ENCODE measurements at places on chromosomes 16 and 17.

DNA sequence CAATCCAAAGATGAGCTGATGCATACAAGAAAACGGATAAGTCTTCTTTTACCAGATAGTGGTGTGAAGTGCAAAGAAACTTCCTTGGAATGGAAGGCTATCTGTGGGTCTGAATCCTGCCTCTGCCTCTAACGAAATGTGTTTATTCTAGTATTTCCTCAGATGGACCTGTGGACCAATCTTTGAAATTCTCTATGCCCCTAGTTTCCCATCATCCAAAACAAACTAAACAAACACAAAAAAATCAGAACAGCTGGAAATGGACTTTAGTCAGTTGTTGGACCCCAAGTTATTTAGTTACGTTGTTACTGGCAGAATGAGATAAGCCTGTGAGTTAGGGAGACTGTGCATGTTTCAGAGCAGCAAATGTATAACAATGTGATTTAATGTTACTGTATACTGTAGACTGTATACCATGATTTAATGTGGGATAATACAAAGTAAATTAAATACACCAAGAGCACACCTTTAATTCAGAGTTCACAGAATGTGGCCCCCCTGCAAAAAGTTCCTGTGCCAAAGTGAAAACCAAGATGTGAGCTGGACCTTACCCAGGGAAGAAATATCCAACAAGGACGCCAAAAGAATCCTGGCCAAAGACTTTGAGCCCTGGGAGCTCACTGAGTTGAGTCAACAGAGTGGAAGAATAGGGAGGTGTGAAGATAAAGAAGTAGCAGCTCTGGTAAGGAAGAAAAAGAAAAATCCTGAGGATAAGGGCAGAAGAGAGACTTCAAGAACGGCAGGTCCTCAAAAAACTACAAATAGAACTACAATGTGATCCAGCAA, 255.2 kb downstream of the CNTNAP4 start:
- DNase-seq: no peak

GRCh38 chr17:2388020-2388682, 12.7 kb downstream of the MNT start:
- DNase-seq: no peak

- DNase-seq: no peak
Observed at GRCh38 chr16:49596068-49596467, 222.5 kb downstream of the C16orf78 start.

GRCh38 chr16:3518292-3518985, 17.6 kb downstream of the CLUAP1 start:
- DNase-seq: no peak

DNA sequence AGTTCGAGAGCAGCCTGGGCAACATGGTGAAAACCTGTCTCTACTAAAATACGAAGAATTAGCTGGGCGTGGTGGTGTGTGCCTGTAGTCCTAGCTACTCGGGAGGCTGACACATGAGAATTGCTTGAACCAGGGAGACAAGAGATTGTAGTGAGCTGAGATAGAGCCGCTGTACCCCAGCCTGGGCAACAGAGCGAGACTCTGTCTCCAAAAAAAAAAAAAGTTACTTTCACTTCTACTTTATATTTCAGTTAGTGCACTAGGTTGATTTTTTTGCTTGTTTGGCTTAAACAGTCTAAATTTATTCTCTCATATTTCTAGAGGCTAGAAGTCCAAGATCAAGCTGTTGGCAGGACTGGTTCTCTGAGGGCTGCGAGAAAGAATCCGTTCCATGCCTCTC, 13.4 kb downstream of the CCDC102A start:
- no peak for DNase-seq

DNA sequence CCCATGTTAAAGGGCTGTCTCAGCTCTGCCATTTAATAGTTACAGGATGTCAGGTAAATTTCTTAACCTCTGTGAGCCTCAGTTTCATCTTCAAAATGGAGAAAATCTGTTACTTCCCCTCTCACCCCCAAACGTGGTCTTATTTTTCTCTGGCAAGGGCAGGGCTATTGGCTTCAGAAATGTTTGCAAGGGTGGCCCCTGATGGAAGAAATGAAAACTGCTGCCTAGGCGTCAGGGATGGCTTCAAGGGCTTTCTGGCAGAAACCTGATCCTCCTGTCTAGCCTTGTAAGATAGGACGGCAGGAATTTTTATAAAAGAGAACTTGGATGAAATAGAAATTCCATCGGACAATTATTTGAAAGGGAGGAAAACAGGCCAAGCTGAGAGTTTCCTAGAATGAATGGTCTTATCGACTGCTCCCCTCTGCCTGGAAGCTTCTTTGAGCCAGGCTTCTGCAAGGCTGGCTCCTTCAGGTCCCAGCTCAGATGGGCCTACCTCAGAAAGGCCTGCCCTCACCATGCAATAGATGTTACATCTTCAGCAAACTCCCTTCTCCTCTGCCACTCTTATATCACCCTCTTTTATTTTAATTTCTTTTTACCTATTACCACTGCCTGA, 43.0 kb upstream of the TANGO6 start:
- no peak for DNase-seq

DNA sequence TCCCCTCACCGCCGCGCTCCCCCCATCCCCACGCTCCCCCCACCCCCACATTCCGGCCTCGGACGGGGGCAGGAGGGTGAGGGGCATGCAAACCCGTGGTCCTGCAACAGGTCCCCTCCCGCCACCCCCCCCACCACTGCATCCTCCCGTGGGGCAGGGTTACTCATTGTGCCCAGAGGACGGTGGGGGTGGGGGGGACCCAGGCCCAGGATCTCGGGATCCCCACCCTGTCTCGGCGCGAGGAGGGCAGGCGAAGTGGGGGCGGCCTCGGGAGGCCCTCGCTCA, 8.5 kb downstream of the SLC22A31 start:
- no peak for DNase-seq

GRCh38 chr17:2338315-2338657, 985 bp downstream of the SGSM2 start:
- no peak for DNase-seq

- DNase-seq: no peak
Observed at GRCh38 chr16:50166511-50167500, 13.7 kb downstream of the TENT4B start.

DNA sequence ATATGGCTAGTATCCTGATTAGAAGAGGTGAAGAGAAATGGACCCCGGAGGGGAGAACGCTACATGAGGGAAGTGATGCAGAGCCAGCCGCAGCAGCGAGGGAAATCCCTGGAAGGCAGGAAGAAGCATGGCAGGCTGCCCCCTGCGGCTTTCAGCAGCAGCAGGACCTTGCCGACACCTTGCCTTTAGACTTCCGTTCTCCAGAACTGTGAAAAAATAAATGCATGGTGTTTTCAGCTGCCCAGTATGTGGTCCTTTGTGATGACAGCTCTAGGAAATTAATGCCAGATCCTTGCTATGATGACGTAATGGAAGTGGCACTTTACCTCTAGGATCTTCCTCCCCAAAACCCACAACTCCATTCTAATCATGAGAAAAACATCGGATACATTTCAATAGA, 9.7 kb upstream of the ZFP1 start:
- no peak for DNase-seq

DNA sequence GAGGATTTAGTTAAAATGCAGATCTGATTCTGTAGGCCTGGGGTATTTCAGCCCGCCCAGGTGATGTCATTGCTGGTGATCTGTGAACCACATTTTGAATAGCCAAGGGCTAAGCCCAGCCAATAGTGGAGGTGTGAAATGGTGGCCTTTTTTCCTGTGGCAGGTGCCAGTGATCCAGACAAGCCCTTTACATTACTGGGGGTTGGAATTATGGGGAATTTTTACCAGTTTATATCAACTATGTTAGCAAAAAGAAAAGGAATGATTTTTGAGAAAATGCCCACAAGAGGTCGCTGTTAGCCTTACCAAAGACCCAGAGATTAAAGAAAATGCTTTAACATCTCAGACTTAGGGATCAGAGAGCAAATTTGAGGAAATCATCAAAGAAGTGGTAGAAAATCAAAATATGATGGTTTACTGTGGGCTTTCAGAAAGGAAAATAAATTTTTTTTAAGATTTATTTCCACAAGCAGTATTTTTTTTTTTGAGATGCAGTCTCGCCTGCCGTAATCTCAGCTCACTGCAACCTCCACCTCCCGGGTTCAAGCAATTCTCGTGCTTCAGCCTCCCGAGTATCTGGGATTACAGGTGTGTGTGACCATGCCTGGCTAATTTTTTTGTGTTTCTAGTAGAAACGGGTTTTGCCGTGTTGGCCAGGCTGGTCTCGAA, 3.9 kb downstream of the VPS35L start:
- DNase-seq: no peak

- DNase-seq: no peak
Observed at GRCh38 chr17:50364715-50365114, 8.3 kb downstream of the MRPL27 start.

- no peak for DNase-seq
Observed at GRCh38 chr17:50063561-50064252, 7.8 kb downstream of the ITGA3 start.

DNA sequence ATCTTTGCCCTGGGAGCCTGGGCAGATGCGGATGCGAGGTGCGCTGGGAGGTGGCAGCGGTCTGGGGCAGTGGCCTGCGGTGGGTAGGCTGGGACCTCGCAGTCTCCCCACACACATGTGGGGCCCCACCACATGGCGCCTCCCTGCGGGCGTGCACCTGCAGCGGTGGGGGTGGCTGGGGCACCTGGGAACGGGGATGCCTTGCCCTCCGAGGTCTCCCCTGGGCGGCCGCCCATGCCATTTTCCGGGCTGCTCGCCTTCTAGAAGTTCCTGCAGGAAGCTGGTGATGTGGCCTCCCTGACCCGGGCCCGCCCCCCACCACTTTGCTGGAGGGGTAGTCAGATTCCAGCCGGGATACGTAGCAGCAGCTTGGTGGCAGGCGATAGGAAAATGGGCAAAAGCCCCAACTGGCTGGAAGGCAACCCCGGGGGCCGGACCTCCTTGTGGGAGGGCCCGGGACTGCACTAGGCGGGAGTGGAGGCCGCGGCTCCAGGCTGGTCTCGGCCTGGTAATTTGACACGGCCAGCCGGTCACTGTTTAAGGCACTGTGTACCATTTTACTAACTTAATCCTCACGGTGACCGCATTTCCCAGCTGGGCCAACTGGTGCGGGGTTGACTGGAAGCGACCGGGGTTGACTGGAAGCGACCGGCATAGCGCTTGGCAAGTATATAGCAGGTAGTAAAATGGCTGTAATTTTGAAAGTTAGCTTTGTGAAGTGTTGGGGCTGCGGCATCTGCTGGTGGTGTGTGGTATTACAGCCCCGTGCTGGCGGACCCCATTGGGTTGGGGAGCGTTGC, 38.5 kb downstream of the IGF2BP1 start:
- DNase-seq: no peak

DNA sequence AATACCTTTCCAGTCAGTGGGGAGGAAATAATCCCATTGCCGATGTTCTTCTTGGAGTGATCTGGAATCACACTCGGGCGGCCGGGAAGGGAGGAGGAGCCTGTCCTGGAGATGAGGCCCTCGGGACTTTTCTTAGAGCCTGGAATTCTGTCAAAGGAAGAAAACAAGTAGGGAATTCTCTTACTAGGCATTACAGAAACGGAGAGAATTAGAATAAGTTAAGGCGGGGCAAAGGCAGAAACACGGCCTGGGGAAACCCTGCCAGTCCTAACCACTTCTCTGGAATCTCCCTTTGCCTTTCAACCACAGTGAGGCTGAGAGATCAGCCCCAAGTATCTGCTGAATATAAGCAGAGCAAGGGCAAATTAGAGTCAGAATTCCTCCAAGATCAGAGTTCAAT, 27.8 kb downstream of the USP36 start:
- DNase-seq: no peak

Measured in C1 segment of cervical spinal cord (tissue), 14 donors.